ENCODE measurements at places on chromosomes 5 and 9. TPM values are rescaled to one million over a fixed set of nuclear protein-coding genes. Genes with fewer than 3 reads are reported as not detected.
A peak's percentile ranks its signal among the peaks of the same experiment; 100 is the strongest.

The TMCO6 gene
- 23.0 TPM for total RNA-seq

The MYO10 gene
- total RNA-seq: 21.2 TPM

The CFAP90 gene
- 0.98 TPM for total RNA-seq

The STKLD1 gene
- 0.96 TPM for total RNA-seq

The GAS1 gene
- 99.9 TPM for total RNA-seq

The TMOD1 gene
- total RNA-seq: 13.9 TPM

- H3K36me3 ChIP-seq: no peaks in the 10 kb centered on the region
- H3K27ac ChIP-seq: peak overlapping the region; percentile 71
- H3K4me1 ChIP-seq: no peaks in the 10 kb centered on the region
- peak overlapping the region; percentile 60 for H3K4me3 ChIP-seq
- no peaks in the 10 kb centered on the region for H3K27me3 ChIP-seq
- DNase-seq: no peak
These were observed 139.1 kb upstream of the OTULINL start for GRCh38 chr5:14442536-14442935.

DNA sequence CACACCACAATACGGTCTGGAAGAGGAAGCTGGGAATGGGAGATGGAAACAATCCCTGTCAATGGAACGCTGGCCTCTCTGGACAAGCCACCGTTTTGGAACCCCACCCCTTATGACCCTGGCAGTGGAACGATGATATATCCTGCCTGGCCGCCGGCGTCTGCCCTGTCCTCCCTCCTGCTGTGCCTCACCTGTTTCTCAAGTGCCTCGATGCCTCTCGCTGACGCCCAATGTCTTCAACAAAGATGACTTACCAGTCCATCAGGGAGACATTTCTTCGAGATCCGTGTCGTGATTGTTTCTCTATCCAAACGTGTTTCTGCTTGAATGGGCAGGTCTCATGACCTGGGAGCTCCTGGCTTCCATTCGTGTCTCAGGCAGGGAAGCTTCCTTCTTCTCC, 476.5 kb downstream of the SPATA31A7 start:
- no peaks in the 10 kb centered on the region for H3K4me1 ChIP-seq
- no peaks in the 10 kb centered on the region for H3K36me3 ChIP-seq
- no peaks in the 10 kb centered on the region for H3K27me3 ChIP-seq
- H3K27ac ChIP-seq: no peak overlapping the region

GRCh38 chr5:175252234-175252805, 191.7 kb downstream of the DRD1 start:
- H3K27ac ChIP-seq: no peak overlapping the region
- DNase-seq: no peak
- no peak overlapping the region for H3K4me3 ChIP-seq
- no peaks in the 10 kb centered on the region for H3K36me3 ChIP-seq
- H3K4me1 ChIP-seq: peaks cover 8% of the 10 kb centered on the region
- no peaks in the 10 kb centered on the region for H3K27me3 ChIP-seq

DNA sequence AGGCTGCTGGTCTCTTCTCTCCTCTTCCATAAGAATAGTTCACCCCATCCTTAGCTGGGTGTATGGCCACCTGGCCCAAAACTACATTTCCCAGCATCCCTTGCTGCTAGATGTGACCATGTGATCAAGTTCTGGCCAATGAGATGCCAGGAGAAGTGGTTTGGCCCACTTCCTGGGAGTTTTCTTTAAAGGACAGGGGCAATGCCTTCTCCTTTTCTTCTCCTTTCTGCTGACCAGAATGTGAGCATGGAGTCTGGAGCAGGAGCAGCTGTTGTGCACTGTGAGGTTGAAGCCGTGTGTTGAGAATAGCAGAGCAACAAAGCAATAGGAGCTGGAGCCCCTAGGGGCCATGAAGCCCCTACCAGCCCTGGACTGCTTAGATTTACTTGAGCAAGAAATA, 36.8 kb downstream of the C9orf50 start:
- no peak for DNase-seq
- H3K27me3 ChIP-seq: no peaks in the 10 kb centered on the region
- H3K36me3 ChIP-seq: no peaks in the 10 kb centered on the region

DNA sequence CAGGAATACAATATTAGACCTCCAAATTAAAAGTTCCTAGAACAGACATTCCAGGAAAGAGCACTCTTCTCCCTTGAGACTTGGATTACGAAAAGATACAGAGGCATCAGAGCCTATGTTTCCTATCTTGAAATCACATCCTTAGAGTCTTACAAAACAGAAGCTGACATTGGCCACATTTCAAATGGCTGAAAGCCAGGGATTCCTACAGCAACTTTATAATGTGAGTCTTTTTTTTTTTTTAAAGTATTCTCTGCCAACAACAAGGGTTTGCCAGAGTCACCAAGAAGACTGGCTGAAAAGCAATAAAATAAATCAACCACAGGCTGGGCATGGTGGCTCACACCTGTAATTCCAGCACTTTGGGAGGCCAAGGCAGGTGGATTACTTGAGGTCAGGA, 63.1 kb downstream of the TRPM6 start:
- H3K4me1 ChIP-seq: no peaks in the 10 kb centered on the region
- no peaks in the 10 kb centered on the region for H3K36me3 ChIP-seq
- H3K4me3 ChIP-seq: no peak overlapping the region
- H3K27me3 ChIP-seq: no peaks in the 10 kb centered on the region

DNA sequence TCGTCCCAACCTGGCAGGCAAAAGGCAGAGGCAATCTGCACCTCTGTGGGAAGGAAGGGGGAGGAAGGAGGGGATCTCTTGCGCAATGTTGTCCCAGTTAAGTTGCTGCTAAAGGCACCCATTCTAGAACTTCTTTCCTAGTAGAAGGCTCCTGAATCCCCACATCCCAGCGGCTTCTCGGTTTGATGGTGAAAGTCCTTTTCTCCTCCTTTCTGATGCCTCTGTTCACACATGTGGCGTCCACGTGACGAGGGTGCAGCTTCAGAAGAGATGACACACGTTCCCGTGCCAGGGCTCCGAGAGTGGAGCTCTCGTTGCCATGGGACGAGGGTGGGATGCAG, 96.9 kb upstream of the FCN2 start:
- no peak for DNase-seq
- peaks cover 26% of the 10 kb centered on the region for H3K27me3 ChIP-seq
- H3K36me3 ChIP-seq: no peaks in the 10 kb centered on the region
- peaks cover 19% of the 10 kb centered on the region for H3K4me1 ChIP-seq
- no peak overlapping the region for H3K4me3 ChIP-seq
- H3K27ac ChIP-seq: no peak overlapping the region

- no peak for DNase-seq
- H3K27ac ChIP-seq: no peak overlapping the region
- H3K4me3 ChIP-seq: no peak overlapping the region
- H3K36me3 ChIP-seq: no peaks in the 10 kb centered on the region
- H3K4me1 ChIP-seq: no peaks in the 10 kb centered on the region
These were observed 212.9 kb downstream of the ACTL7B start for GRCh38 chr9:108642871-108643270.

Measured in breast epithelium (tissue), 4 donors.